Stimulated activated CD8-positive, alpha-beta memory T cell treated with anti-CD3 and anti-CD28 coated beads, Interleukin-4, amount 100 ng/mL, for 1 hour (primary cell): ENCODE measurements at places on chromosomes 11 and 22.

DNA sequence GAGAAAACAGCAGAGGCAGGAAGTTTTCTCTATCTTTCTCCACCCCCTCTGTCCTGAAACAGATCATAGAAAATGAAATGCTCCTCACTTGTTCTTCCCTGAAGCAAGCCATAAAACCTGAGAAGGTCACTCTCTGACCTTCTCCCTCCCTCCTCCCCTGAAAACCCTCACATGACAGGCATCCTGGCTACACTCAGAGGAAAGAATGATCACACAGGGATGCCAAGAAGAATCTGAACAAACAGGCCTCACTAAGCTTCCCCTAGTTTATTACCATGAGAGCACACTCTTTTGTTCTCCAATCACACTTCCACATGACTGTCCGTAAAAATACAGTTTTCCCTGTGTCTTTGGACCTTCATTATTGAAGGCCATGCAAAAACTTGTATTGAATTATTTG lies 300.1 kb downstream of the BUD13 start:
- DNase-seq, result no peak

GRCh38 chr11:12013781-12014180 lies 5.4 kb upstream of the DKK3 start:
- DNase-seq, result no peak

DNA sequence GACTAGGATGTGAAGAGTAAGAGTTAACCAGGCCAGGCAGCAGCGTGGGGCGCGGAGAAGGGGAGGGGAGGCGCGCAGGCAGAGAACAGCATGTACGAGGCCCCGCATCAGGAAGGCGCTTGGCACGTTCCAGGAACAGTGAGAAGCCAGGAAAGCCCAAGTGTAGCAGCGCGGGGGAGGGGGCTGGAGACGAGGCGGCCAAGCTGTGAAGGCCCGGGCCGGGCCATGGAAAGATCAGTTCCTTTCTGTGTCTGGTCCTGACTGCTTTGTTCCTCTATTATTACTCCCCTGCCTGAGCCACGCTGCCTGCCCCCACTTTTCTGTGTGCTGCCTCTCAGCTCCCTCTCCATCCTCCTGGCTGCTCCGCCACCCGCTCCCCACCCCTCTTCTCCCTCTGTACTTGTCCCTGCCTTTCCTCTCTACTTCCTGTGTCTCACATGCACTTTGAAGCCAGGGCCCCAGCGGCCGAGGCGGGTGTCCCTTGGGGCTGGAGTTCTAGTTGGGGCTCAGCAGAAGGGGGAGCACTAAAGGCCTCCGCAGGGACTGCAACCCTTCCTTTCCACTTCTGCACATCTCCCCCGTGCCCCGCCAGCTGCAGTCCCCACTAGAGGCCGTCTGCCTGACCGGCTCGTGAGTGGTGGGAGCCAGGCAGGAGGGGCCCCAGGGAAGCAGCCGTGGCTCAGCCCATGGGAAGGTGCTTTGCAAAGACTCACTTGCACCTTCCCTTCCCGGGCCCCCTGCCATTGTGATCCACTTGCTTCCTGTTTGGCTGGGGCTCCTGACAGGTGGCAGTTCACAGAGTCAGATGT lies 63.7 kb downstream of the PRDM11 start:
- no peak for DNase-seq

- no peak for DNase-seq
Measured at GRCh38 chr22:46985507-46985882, 223.0 kb downstream of the TBC1D22A start.

GRCh38 chr11:135027461-135027860 lies 615.4 kb upstream of the B3GAT1 start:
- DNase-seq, result no peak

- DNase-seq, result no peak
Measured at GRCh38 chr11:24390762-24391161, 106.1 kb upstream of the LUZP2 start.

DNA sequence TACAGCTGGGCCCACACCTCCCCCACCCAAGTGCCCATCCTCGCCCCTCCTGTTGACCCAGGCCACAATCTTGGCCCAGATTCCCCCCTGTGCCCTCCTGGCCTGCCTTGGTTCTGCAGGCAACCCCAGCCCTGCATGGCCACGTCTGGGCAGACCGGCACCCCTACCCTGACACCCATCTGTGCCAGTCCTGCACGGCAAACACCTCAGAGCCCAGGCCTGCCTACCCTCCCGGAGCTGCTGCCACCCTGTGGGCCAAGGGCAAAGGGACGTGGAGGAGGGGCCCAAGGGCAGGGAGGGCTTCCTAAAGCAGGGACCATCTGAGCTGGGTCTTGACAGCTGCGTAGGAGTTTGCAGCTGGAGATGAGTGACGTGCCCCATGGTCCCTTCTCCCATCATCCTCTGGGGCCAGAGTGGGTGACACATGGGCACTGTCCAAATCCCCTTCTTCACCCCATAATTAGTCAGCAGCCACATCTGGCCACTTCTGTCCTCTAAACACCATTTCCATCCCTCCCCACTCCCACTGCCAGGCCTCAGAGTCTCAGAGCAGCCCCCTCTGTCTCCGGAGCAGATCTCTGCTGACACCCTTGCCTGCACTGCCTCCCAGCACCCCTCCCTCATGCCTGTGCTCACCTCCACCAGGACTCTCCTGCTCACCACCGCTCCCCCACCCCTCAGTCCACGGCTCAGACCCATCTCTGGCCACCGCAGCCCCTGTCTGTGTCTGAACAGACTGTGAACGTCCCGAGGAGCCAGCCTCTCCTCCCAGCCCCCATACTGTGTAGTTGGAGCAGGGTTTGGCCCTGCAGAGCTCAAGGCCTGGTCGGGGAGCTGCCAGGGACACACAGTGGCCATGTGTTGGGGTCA lies 35.6 kb upstream of the PPARA start:
- DNase-seq, result no peak

GRCh38 chr22:47322854-47323253 lies 560.4 kb downstream of the TBC1D22A start:
- DNase-seq, result no peak

GRCh38 chr22:19321757-19322156 lies 30.2 kb upstream of the CLTCL1 start:
- DNase-seq, result no peak

DNA sequence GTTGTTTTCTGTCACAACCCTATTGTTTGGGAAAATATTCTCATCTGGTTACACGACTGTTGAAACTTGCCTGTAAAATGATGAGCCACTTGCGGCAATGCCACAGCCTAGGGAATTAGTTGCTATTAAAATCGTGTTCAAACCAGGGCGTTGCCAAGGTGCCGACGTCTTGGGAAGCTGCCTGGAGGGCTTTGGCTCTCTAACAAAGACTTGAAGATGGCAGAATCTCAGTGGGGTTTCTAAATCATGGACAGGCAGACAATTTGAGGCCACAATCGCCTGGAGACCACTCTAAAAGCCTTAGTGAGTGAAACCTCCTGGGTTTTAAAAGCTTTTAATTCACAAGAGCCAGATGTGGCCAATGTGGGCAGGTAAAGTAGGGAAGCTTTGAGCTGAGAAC lies 117.2 kb upstream of the BMAL1 start:
- no peak for DNase-seq

- DNase-seq, result no peak
Measured at GRCh38 chr11:132496341-132496740, 1036.0 kb downstream of the OPCML start.

DNA sequence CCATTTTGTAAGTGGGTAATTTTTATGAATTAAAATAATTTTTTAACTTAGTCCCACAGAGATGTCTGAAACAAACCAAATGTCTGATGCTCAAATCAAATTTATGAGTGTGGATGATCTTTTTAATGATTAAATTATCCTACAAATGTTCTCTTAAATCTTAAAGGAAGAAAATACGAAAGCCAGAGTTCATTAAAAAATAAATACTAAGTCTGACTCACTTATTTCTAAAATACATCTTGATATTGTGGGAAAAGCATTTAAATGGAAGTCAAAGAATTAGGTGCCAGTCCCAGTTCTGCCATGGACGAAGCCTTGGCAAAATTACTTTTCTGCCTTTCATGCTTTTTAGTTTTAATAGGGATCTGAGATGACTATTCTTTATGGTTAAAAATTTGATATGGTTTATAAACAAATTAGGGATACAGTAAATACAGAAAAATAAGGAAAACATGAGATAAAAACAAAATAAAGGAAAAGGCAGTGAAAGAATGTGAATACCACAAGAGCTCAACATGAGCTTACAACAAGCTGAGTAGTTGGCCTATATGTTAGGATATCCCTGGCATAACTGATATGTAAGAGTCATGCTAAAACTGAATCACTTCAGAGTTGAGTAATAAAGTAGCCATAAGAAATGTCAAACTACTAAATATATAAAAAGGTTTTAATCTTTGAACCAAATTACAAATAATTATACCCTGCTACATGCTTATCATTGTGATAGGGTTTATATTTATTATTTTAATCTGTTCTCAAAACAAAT lies 9.2 kb downstream of the CCDC34 start:
- no peak for DNase-seq
